ENCODE measurements at places on chromosomes 6 and 20. TPM values are rescaled to one million over a fixed set of nuclear protein-coding genes. Genes with fewer than 3 reads are reported as not detected.

- no peak for DNase-seq
These were observed 11.1 kb downstream of the TOX2 start for GRCh38 chr20:43925801-43926200.

GRCh38 chr20:36629719-36630681, 16.0 kb downstream of the SLA2 start:
- no peaks in the 10 kb centered on the region for H3K4me1 ChIP-seq
- no peaks in the 10 kb centered on the region for H3K36me3 ChIP-seq
- DNase-seq = no peak
- no peak overlapping the region for H3K27ac ChIP-seq

DNA sequence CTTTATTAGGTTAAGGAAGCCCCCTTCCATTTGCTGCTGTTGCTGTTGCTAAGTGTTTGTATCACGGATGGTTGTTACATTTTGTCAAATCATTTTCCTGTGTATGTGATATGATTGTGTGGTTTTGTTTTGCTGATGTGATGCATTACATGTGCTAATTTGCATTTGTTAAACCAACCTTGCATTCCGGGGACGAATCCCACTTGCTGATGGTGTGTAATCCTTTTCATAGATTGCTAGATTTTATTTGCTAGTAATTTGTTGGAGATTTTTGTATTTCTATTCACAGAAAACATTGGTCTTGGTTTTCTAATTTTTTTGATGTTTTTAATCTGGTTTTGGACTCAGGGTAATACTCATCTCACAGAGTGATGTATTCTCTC, 167.8 kb downstream of the WDR27 start:
- H3K27ac ChIP-seq = no peak overlapping the region
- no peaks in the 10 kb centered on the region for H3K4me1 ChIP-seq
- DNase-seq = no peak
- H3K27me3 ChIP-seq = no peaks in the 10 kb centered on the region

TAPBP gene
- total RNA-seq = 1.7 TPM

Measured in neural progenitor cell (in vitro differentiated cells).